Activated CD8-positive, alpha-beta memory T cell treated with anti-CD3 and anti-CD28 coated beads for 1 hour (primary cell): ENCODE measurements at places on chromosomes 4 and X.

GRCh38 chrX:47232197-47232802, 509 bp upstream of the USP11 start:
- no peak for DNase-seq

- DNase-seq, result no peak
Observed at GRCh38 chr4:42588909-42589308, 68.0 kb downstream of the ATP8A1 start.

- DNase-seq, result no peak
Observed at GRCh38 chr4:30117433-30117832, 602.7 kb upstream of the PCDH7 start.

- DNase-seq, result no peak
Observed at GRCh38 chr4:1385373-1386340, 20.6 kb downstream of the NKX1-1 start.

DNA sequence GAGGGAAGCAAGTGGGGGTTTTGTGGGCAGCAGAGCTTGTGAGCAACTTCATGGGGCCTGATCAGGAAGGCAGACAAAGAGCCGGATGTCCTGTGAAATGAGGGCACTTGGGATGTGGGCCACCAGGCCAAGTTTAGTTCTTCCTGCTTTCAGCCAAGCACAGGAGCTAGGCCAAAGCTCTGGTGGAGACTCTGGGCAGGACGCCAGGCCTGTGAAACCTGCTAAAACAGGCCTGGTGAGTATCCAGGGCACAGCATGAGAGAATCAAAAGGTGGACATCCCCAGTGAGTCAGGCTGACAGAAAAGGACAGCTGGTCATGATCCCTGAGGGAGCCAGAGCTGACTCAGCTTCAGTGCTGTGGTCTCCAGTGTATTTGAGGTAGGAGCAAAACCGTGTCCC, 95.7 kb downstream of the NPNT start:
- no peak for DNase-seq

GRCh38 chr4:16289897-16290554, 63.8 kb upstream of the TAPT1 start:
- no peak for DNase-seq

DNA sequence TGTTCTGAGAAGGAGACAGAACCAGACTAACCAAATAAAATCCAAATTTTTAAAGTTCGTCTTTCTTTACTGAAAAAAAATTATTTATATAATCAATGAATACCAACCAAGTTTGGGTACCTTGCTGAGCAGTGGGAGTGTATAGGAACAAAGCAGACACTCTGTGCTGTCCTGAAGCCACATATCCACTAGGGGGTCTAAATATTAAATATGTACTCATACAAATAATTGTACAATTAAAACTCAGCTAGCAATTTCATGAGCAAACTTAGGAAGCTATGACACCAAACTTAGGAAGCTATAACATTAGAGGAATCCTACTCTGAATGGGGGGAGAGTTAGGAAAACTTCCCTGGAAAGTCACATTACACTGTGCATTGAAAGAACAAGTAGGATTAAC, 582.0 kb upstream of the EPHA5 start:
- no peak for DNase-seq

DNA sequence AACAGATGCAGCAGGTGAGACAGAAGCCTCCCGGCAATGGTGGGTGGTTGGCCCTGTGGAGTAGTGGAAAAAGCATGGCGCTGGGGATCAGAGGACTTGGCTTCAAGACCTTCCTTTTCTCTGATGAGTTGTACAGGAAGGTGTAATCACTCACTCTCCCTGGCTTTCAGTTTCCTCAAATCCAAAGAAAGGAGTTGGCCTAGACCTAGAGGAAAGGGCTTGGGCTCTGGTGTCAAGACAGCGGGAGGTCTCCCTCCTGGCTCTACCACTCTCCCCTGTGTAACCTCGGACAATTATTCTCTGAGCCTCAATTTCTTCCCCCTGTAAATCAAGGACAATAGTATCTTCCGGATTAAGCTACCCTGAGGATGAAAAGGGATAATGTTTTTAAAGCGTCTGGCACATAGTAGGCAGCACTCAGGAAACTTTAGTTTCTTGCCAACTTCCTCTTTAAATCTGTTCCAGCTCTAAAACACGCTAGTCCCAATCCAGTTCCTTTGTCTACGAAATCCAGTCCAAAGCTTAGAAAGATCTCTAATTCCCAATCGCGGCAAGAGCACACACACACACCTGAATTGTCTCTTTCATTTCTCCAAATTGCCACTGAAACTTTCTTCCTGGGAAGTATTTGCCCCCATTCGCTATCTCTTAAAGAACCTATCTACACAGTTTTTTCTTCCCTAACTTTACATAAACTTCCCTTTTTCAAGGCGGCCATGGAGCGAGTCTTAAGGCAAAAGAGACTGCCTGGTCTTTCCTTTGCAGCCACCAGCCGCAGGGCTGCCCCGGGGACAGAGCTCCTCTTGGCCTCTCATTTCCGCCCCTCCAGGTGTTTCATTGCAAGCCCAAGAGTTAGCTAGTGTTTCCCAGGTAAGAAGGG, 29.9 kb upstream of the GPC4 start:
- DNase-seq, result no peak

DNA sequence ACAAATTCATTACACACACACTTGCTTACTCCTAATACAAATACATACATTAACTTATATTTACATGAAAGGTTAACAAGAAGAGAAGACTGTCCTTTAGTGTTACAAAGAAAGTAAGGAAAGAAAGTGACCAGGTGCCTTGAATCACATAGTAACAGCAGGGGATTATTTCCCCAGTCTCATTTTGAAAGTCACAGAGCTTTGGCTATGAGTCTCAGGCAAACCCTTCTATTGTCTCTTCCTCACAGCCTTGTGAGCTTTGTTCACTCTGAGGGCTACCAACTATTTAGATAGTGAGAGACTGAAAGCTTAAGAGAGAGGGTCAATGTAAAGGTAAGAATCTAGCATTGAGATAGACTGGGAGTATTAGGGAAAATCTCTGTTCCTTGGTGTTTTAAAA, 161.6 kb downstream of the NPNT start:
- no peak for DNase-seq

GRCh38 chr4:105483840-105484239, 10.0 kb upstream of the PPA2 start:
- DNase-seq, result no peak

DNA sequence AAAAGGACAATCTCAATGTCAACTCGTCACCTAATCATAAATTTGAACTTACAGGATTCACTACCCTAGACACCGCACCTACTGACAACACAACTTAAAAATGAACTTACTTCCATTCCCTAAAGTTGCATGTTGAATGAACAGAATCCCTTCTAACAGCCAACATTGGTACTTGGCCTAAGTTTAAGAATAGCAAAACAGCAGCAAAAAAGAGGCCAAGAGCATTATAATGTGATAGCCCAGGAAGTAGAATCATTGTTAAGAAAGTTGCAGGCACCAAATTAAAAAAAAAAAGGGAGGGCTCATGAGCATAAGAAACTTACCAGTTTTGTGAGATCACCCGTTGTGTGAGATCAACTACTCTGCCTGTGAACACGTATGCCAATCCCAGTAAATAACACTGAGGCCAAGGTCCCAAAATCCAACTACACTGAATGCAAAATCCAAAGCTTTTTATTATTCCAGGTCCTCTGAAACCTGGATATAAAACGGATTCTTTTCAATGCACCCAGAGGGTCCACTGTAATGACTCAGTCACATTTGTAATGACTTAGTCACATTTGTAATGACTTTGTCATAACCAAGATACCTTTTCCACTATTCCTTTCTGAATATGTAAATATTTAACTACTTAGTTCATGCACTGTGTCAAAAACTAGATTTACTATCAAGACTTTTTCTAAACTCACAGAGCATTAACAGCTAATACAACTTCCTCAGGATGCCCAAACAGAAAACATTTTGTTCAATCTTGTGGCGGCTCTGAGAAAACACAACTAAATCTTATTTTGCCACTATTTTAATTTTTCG, 6.8 kb downstream of the HNRNPDL start:
- no peak for DNase-seq

- DNase-seq, result no peak
Observed at GRCh38 chrX:41686788-41687187, 2.0 kb upstream of the GPR34 start.

DNA sequence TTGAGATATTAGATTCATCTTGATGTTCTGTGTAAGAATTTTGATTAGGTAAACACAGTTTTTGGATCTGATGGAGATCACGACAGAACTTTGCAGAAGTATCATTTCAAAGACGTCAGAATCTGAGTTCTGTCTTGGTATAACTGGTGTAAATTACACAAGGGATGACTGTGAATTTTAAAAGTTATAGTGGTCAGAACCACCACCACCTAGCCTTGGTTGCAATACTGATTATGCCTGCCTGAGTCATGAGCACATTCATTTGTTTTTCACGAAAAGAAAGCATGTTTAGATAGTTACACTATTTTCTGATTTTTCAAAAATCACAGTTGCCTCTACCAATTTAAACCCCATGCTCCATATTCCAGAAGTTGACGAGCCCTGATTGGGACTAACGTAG, 54.8 kb downstream of the ZFX start:
- DNase-seq, result no peak

GRCh38 chr4:138604556-138604955, 362.4 kb upstream of the SLC7A11 start:
- DNase-seq, result no peak

DNA sequence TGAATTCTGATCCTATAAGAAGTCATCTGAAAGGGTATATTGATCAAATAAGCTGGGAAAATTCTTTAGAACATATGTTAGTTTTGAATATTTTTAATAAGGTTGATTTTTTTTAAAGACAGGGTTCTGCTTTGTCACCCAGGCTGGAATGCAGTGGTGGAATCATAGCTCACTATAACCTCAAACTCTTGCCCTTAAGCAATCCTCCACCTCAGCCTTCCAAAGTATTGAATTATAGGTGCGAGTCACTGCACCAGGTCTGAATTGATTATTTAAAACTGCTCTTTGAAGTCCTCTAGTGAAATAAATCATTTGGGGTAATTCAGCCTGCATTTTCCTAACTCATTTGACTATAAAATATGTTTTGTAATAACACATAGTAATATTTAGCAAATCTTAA, 812.3 kb downstream of the PDHA2 start:
- DNase-seq, result no peak

- no peak for DNase-seq
Observed at GRCh38 chr4:19026281-19026680, 1004.7 kb upstream of the LCORL start.

DNA sequence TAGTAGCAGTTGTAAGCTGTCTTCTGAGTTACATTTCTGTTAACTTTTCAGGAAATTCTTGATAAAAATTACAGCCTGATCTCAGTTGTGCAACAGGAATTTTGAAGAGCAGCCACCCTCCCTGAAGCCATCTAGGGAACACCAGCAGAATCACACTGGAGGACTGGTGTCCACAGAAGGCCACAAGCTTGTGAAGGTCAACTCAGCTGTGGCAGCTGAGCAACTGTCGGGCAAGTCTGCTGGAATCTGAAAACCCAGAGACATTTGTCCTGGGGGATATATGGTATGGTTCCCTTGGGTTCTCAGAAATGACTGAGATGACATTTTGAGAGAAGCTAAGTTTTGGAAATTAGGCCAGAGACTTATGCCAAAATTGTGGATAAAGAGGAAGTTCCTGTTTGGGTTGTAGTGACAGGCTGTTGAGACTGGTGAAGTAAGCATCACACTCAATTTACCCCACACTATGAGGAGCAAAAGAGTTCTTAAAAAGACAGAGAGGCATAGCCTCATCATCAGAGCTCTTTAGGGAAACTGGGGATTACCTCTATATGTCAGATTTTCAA, 78.1 kb upstream of the TNIP3 start:
- no peak for DNase-seq

- DNase-seq, result no peak
Observed at GRCh38 chr4:3529363-3529762, 2.9 kb downstream of the LRPAP1 start.

- no peak for DNase-seq
Observed at GRCh38 chrX:49767236-49767635, 61.9 kb upstream of the PAGE4 start.

- DNase-seq, result no peak
Observed at GRCh38 chr4:47215759-47216158, 184.4 kb downstream of the GABRB1 start.

DNA sequence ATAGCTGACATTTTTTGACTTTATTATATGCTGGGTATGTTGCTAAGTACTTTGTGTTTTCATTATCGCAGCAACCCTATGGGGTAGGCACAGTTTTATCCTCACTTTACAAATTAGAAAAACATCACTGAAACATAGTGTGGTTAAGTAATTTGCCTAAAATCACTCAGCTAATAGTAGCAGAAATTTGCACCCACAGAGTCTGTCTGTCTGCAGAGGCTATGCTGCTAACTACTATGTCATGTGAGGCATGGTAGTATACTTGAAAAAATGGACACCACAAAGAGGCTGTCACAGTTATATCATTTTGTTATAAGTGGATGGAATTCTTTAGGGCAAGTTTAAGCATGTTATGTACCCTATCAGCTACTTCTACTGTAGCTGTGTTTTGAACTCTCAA, 69.0 kb downstream of the STAG2 start:
- no peak for DNase-seq

DNA sequence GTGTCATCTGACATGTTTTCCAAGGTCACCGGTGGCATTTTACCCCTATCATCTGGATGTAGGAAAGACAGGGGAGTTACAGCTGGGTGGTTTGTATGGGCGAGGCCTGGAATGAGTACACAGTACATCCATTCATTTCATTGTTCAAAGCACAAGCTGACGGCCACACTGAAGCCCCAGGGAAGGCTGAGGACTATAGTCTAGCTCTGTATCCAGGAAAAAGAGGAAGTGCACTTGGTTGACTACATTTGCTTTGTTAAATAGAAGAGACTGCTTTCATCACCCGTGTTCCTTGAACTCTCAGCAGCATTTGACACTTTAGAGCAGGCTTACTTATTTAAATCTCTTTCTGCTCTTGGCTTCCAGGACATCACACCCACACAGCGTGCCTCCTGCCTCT, 1041.0 kb upstream of the TENM3 start:
- DNase-seq, result no peak

- no peak for DNase-seq
Observed at GRCh38 chrX:51837921-51838320, 55.5 kb upstream of the MAGED1 start.

GRCh38 chr4:184838249-184839074, 12.7 kb upstream of the ACSL1 start:
- DNase-seq, result no peak

GRCh38 chr4:126560794-126561193, 1072.0 kb upstream of the INTU start:
- DNase-seq, result no peak

DNA sequence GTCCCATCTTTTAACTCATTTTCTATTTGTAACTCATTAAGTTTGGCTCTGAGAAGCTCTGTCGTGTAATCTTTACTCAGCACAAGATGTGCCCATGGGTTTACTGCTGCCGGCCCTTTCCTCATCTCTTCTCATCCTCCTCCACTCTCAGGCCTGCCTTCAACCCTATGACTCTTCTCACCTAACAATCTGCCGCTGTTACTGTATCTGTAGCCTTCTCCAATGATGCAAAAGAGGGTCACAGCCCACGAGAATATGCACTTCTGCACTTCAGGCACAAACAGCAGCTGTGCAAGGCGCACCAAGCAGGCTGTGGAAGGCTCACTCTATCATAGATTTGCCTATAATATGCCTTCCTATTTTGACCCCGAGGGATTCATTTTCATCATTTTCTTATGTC, 546.5 kb upstream of the GALNTL6 start:
- no peak for DNase-seq

GRCh38 chr4:21596521-21596920, 352.1 kb downstream of the KCNIP4 start:
- DNase-seq, result no peak

GRCh38 chr4:140689623-140690022, 66.6 kb downstream of the TBC1D9 start:
- DNase-seq, result no peak

- no peak for DNase-seq
Observed at GRCh38 chr4:77821775-77822174, 2.6 kb upstream of the CNOT6L start.

GRCh38 chr4:155079871-155080270, 128.6 kb upstream of the NPY2R start:
- no peak for DNase-seq
